ENCODE measurements at places on chromosomes 2 and 18.

DNA sequence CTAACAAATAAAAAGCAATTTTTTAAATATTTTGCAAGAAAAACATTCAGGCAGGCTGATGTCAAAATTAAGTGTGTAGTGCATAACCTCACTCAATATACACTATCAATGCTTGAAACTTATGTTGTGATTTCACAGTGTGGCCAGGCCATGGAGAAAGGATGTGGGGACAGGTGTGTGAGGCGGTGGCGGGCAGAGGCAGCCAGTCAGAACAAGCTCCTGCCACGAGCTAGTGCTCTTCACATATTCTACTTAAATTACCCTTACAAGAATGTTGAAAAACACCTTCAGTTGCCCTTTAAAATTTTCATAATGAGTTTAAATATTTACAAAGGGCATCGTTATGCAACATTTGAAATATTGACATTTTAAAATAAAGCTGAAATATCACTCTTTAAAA, 43.2 kb downstream of the CYB5A start:
- no peak for DNase-seq

- DNase-seq: no peak
Observed at GRCh38 chr2:121043827-121044222, 241.2 kb downstream of the TFCP2L1 start.

DNA sequence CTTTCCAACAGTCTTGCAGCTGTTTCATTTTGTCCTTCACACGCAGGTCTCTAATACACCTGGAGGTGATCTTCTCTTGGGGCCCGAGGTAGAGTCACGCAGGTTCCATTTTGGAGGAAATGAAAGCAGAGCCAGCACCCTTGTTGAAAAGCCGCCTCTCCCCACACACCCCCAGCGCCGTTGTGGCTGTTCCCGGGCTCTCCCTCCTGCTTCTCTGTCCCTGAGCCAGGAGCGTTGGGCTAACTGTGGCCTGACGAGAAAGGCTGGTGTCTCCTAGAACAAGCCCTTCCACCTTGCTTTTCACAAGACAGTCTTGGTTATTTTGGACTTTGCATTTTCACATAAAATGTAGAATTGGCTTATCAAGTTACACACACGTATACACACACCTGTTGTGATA, 16.3 kb downstream of the SNED1 start:
- no peak for DNase-seq

- DNase-seq: no peak
Observed at GRCh38 chr2:145199042-145199441, 679.1 kb upstream of the ZEB2 start.

DNA sequence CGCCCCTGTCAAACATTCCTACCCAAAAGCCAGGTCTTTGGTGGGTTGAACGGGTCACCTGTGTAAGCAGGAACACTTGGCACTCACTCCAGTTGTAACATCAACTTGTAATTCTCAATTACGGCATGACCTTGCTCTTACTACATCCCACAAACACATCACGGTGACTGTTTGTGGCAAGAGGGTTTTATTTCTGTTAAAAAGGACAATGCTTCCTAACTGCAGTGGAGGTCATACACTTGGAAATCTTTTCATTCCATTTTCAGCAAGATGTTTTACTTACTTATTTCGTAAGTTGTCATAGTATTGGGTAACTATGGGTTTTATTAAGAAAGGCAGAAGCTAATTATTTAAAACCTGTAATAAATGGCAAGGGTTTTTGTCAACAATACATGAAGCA, 126.1 kb downstream of the ZNF516 start:
- DNase-seq: no peak

DNA sequence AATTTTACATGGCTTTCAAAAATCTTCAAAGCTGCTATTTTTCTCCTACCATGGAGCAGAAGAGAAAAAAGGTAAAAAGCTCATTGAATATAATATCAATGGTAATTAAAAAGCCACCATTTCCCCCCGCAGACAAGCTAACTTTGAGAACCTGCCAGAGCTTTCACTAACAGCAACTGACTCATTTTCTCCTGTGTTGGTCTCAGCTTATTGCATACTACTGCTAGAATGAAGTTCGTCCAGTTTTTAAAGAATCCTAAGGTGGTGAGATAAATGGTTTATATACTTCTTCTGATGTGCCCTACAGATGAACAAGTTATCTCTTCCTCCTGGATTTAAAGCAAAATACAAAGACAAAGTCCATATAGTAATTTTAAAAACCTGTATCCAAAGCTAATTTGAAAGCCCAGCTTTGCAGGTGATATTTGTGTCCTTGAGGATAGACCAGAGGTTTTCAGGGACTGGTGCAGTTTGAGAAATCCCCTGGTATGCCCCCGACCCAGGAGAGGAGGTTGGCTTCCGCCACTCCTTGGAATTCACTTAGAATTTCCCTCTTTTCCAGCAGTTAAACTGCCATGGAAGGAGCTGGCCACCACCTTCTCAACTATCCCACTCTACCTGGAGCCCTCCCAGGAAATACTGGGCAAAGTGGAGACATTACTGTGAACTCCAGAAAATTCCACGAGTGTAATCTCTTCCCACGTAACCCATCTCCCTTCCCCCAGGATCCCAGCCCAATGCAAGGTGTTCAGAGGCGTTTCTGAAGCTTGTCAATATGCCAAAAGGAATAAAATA, 17.5 kb downstream of the YPEL5 start:
- DNase-seq: no peak

All from RPMI8226 (cell line).